Activated T-cell treated with anti-CD3 and anti-CD28 coated beads for 24 hours (primary cell): ENCODE measurements at places on chromosomes 2 and 18.

DNA sequence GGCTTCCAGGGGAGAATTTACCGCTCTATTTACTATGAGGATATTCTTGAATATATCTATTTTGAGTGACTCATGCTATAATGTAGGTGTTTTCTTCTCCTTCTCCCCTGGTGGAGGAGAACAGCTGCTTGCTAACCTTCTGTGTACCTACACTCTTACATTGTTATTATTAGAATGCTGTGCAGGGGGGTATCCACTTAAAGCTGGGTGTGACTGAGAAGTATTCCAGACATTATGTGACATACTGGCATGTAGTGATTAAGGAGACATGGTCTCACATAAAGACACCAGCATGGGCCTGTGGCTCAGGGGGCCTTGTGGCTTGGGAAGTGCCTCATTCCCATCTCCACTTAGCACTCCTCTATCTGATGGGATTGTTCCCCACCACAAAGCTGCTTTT is 287.9 kb downstream of the PTPRM start:
- DNase-seq: no peak

DNA sequence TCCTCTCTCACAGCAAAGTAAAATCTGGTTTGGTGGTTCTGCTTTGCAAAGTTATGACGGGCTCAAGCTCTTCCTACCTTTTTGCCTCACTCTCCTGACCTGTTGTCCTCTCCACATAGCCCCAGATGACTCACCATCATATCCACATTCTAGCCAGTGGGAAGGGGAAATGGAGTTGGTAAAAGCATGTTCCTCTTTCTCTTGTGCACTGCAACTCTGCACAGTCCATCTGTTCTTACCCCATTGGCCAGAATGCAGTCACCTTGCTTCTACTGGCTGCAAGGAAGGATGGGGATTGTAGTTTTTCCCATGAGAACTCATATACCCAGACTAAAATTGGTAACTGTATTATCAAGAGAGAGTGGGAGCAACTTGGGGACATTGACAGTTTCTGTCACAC is 50.4 kb upstream of the SMIM21 start:
- no peak for DNase-seq

DNA sequence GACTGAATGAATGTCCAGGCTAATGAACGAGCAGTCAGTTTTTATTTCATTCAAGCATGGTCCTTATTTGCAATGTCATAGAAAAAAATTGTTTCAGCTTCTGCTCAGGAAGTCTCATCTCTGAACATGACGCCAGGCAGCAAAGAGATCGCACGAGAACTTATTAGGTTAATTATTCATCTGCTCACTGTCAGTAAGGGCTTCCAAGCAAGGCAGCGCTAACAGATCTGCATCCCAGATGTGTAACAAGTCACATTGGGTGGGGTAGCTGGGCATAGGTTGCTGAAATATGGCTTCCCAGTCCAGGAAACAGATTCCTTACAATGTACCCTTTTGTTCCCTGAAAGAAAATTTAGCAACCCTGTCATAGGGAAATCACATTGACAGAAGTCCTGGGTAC is 63.5 kb downstream of the ANKRD44 start:
- no peak for DNase-seq

DNA sequence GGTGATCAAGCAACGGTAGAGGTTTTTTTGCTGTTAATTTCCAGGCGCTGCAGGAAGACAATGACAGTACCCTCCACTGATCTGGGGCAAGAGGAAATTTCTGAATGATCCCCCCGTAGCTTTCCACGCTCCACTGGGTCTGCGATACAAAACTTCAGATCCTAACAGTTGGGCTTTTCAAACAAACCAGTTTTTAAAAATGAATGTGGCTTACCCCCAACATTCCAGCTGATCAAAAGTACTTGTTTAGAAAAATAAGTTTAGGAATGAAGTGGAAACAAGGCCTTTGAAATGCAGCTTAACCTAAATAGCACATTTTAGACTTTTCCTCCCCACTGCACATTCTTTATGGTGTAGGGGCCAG is 5.7 kb downstream of the ZFP36L2 start:
- DNase-seq: no peak

DNA sequence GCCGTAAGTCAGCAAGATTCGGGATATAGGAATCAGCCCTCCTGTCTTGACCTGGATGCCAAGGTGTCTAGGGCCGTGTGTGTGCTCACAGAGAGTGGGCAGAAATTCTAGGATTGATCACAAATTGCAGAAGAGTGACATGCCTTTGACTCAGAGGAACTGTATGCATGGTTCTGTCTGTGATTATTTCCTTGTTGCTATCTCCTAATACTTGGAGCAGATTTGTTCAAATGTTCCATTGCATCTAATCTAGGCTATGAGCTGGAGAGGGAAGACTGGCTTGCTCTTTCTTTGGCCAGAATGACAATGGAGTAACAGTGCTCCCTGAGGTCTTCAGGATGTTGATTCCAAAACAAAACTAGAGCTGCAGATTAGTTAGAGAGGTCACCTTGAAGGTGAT is 115.0 kb downstream of the EN1 start:
- no peak for DNase-seq

DNA sequence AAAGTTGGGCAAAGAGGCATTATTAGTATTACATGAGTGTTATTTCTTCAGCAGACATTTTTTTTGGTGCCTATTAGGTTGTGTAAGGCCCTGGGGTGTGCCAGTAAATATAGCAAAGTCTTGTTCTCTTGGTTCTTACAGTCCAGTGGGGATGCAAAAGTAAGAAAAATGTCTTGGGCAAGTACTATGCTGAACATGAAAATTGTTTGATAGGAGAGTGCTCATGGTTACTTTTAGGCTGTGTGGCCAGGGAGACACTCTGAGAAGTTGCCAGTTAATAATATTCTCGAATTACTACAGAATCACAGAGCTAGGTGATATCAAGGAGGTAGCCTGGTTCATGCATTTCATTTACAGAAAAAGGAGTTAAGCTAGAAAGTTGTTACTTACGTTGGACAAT is 1.9 kb downstream of the AGFG1 start:
- no peak for DNase-seq

- DNase-seq: no peak
Measured at GRCh38 chr2:101492936-101493473, 18.1 kb upstream of the RFX8 start.

DNA sequence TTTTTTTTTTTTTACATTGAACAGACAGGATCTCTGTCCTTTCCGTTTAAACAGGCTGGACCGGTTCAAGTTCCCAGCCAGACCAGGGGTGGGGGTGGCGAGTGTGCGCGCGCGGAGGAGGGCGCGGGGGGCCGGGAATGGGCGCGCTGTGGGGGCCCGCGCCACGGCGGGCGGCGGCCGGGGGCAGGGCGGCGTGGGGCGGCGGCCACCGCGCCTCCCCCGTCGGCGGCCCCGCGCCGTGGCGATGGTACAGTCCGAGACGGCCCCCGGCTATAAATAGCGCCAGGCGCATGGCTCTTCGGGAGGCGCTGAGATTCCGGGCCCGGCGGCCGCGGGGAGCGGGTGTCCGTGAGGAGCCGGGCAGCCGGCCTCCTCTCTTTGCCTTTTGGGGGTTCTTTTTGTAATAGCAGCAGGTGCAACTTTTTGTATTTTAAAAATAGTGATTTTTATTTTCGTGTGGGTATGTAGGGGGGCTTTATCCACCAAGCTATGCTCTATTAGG is 430 bp upstream of the CELF4 start:
- no peak for DNase-seq

- no peak for DNase-seq
Measured at GRCh38 chr18:37412829-37413228, 152.8 kb downstream of the CELF4 start.
